ENCODE measurements at places on chromosomes 2 and 18.

DNA sequence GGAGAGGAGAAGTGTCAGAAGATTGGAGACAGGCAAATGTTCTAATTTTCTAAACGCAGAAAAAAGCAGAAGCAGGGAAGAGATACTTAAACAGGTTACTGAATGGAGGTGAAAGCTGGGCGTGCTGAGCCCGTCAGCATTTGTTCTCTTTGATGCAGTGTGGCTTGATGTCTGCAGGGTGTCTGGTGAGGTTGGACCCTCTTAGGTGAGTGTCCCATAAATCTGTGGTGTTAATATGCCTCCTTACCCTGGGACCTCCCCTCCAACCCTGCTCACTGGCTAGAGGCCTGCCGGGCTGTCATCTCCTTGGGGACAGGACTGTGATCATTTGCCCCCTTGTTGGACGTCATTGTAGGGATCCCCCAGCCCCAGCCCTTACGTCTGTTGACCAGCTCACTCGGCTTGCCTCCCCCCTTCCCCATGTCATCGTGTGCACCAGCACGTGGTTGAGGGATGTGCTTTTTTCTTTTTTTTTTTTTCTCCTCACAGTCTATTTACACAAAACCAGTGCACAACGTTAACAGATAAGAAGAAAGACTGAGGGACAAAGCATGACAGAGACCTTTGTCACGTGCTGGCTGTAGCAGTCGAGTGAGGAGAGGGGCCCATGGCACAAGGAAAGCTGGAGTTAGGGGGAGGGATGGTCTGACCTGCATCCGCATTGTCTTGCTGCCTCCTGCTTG, 56.4 kb downstream of the NCK2 start:
- DNase-seq = no peak

- DNase-seq = no peak
Measured at GRCh38 chr2:27149570-27150405, 984 bp downstream of the TCF23 start.

- no peak for DNase-seq
Measured at GRCh38 chr2:167758292-167758691, 489.1 kb downstream of the STK39 start.

- DNase-seq = no peak
Measured at GRCh38 chr18:68083131-68083530, 566.6 kb upstream of the DSEL start.

GRCh38 chr2:73896362-73897239, 3.8 kb downstream of the ACTG2 start:
- no peak for DNase-seq

GRCh38 chr2:108169982-108170625, 69.7 kb upstream of the SULT1C3 start:
- DNase-seq = no peak

GRCh38 chr2:180446492-180446891, 439.4 kb upstream of the CWC22 start:
- DNase-seq = no peak

All from Right ventricle myocardium superior (tissue), 1 donor.